ENCODE measurements at places on chromosomes 3 and 15.

DNA sequence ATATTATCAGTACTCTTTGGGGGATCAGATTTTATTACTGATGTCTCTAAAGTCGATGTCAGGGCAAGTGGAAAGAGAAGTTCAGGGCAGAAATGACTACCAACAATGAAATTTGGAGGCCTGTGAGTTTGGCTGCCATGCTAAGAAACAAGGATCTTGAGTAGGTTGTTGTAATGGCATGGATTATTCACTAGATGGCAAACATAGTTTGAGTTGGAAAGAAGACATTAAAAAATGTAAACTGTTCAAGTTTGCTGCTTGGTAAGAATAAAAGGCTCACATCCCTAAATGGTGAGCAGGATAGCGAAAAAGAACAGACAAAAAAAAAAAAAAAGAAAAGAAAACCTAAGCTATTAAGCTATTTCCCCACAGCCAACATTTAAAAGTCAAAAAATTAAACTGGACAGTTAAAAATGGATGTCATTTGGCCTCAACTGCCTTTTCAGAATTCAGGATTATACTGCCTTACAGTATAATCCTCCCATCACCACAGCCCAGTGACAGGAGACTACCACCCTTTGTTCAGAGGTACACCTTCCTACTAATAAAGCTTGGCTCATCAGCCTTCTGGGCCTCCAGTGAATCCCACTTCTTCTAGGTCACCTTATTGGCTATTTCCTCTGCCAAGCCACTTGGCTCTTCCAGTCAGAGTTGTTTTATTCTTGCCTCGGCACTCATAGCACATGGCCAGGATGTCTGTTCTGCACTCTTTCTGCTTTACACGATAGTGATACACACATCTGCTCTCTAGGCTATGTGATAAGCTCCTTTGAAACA, 163.7 kb downstream of the PLD1 start:
- DNase-seq = no peak

- DNase-seq = no peak
These were observed 279.8 kb downstream of the RORA start for GRCh38 chr15:60949039-60949977.

DNA sequence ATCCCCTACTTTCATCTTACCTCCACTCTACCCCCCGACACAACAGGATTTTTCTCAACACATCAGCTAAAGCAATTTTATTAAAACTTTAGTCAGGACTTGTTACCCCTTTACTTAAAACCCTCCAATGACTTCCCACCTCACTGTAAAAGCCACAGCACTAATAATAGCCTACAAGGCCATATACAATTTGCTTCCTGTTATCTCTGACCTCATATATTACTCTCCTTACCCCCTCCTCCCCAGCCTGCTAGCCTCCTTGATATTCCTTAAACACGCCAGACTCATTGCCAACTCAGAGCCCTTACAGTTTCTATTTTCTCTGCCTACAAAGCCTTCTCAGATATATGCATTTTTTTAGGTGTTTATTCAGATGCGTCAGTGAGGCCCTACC, 54.4 kb downstream of the DCUN1D1 start:
- no peak for DNase-seq

DNA sequence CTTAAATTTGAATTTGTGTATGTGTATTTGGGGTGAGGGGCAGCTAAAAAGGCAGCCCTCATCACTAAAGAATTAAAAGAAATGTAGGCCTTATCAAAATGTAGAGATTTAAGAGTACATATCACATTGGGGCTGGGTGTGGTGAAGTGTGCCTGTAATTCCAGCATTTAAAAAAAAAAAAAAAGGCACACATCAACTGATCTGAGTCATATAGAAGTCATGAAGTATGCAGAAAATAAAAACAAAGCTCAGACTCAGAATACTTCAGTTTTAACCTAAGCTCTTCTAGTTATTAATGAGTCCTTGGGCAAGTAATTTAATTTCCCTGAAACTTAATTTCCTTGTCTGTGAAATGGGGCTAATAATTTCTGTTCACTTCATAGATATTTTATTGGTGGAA, 31.6 kb downstream of the SLC24A1 start:
- DNase-seq = no peak

GRCh38 chr3:107297597-107297996, 79.6 kb upstream of the CCDC54 start:
- DNase-seq = no peak

- DNase-seq = no peak
These were observed 166.4 kb upstream of the KCNMB2 start for GRCh38 chr3:178369811-178370210.

DNA sequence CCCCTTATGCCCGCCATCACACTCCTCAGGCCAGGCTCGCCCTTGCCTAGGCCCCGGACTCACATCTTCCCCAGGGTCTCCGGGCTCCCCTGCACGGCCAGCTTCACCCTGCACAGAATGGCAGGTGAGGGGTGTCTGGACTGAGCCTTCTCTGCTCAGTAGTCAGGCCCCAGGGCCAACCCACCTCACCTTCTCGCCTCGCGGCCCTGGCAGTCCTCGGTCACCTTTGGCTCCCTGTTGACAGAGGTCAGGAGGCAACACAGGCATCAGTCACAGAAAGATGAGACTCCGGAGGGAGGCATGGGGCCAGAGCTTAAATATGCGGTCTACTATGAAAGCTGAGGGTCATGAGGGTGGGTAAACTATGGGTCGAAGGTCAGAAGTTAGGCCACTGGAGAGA, 8.4 kb upstream of the UCN2 start:
- no peak for DNase-seq

DNA sequence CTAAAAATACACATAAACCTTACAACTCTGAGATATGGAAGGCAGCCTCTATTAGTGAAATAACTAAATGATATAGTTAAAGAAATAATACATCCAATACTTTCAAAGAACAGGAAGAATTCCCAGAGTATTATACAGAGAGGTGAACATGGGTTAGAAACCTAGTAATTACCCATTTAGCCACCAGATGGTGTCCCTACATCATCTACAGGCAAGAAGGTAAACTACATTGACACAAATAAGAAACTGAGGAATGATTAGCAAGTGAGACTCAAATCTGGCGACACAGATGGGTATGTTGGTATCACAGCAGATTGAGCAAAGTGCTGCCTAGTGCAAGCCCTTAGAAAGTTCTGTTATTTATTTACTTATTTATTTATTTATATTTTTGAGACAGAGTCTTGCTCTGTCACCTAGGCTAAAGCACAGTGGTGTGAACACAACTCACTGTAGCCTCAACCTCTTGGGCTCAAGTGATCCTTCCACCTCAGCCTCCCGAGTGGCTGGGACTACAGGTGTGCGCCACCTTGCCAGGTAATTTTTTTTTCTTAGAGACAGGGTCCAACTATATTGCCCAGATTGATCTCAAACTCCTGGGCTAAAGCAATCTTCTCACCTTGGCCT, 28.2 kb downstream of the NEK4 start:
- no peak for DNase-seq

DNA sequence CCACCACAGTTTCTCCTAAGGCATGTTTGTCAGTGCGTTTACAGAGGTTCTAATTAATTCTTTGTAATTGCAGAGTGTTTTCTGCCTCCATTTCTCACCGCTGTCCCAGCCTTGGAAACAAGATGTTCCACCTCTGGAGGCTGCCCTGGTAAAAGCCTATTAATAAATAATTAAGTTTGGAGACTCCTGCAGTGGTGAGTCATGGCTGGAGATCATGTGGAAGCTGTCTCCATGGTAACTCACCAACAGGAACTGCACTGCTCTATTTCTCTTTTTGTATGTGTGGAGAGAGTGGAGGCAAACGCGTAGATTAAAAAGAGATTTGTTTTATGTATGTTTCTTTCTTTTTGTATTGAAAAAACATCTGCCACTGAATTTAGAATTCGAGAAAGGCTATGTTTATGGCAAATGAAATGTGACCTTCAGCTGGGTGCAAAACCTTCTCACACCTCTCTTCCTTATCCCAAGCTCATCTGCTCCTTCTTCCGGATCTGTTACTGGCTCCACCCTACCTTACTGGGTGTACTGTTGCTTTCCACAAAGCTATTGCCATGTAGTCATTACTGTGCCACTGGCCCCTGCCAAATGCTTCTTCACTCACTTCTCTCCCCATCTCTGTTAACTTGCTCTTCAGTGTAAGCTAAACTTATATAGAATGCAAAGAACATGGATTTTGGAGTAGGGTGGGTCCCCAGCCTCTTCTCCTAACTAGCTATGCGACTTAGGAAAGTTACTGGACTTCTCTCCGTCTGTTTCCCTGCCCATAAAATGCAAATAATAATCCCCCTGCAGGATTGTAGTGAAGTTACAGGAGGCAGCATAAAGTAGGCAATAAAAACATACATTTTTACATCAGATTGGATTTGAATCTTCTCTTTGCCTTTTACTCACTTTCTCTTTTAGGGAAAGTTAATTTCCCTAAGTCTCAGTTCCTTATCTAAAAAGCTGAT, 778.5 kb downstream of the NTRK3 start:
- no peak for DNase-seq

DNA sequence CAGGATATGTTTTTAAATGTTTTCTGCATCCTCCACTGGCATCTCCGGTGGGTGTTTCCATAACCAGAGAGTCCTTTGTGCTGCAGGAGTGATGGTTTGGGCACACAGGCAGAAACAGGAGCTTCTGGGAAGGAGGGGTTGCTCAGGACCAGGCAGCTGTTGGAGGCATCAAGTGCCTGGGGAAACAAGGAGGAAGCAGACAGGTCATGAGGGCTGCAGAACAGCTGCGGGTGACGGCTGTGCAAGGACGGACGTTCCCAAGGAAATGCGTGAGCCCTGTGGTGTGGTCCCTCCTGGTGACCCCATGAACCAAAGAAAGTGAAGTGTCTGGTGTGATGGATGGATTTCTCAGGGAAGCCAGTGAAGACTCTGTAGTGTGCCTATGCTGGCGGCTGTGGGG, 61.2 kb upstream of the TNFAIP8L3 start:
- no peak for DNase-seq

DNA sequence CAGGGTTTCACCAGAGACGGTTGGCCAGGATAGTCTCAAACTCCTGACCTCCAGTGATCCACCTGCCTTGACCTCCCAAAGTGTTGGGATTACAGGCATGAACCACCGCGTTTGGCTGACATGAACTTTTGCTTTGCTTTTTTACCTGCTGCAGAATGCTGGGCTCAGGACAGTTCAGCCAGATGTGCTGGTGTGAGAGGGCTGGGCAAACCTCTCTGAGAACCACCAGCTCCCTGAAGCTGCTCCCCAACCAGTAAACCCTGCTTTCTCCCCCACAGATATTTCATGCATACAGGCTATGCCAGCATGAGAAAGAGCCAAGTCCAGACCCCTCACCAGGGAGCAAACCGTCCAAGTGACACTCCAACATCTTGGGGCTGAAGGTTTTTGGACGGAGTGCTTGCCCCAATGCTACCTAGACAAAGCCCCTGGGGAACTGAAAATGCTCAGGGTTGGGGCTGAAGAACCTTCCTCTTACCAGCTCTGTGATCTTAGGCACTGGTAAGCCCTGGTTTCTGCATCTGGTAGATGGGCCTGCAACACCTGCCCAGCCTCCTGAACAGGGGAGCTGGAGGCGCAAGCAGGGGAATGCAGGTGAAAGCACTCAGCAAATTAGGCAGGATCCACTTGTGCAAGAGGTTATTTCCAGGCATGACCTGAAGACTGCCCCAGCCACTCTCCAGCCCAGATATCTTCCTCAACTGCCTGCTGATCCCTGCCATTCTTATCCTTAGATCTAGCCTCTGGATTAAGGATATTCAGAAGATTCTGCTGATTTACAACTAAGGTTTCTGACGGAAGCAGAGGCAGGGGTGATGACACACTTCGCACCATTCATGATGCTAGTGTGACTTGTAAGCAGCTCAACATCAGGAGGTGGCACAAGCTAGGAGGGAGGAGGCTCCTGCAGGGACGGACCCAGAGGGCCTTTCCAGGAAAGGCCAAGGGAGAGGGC, 78.8 kb downstream of the TLE3 start:
- no peak for DNase-seq

DNA sequence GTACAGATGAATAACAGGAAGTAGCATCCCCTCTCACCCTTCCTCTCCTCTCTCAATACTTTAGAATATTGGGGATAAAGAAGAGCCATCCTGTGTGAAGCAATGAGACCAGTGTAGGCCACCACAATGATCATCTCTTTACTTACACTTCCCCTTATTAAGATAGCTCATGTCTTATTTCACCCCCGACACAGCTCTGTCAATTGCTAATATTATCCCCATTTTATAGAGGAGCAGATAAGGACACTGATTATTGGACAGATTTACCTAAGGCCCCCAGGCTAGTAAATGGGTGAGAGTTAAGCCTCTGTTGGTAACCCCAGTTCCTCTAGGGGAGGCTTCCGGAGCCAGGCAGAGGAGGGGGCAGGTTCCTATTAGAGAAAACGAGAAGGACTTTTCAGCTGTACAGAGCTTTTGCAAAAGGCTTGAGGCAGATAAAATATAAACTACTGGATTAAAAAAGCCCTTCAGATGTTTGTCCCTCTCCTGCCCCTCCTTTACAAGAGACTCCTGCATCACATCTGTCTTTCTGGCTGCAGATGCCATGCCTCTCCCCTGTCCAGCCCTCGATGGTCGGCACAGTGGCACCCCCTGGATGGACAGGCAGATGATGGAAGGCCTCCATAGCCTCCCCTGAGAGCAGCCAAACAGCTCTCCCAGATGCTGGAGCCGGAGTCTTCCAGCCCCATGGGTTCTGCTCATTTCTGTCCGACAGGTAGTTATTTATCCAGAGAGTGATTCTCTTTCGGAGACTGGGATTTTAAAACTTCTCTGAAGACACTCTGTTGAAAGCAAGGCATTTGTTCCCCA, 49.4 kb upstream of the LCTL start:
- DNase-seq = no peak

GRCh38 chr3:194967151-194968117, 281.8 kb downstream of the FAM43A start:
- DNase-seq = no peak

DNA sequence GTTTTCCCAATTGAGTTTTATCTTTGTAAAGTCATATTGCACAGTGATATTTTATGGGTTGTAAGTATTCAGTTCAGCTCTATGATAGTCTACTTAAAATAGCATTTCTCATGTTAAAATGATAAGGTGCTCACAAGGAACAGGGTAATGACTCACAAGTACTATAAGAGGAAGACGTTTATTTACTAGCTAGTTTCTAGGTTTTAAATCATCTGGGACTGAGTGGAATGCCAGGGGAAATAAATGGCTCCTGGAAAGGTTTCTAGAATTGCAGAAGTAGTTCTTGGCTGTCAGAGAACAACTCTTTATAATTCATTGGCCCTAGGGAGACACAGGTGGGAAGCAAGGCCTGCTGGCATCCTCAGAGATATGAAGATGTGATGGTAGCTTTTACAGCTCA, 112.8 kb downstream of the CHDH start:
- DNase-seq = no peak

All from stimulated activated CD8-positive, alpha-beta memory T cell treated with anti-CD3 and anti-CD28 coated beads, Interleukin-15, amount 100 ng/mL, for 4 hours (primary cell).